Uterine smooth muscle cell (primary cell): ENCODE measurements at places on chromosomes 13 and 19. TPM values are rescaled to one million over a fixed set of nuclear protein-coding genes. Genes with fewer than 3 reads are reported as not detected.

Gene ZNF99
- total RNA-seq: under 0.01 TPM in 1 of 2 replicates, not detected in the other

Gene STOML3
- total RNA-seq: not detected in 2 replicates

Gene LILRB1
- total RNA-seq: not detected in 2 replicates

Gene METTL21C
- total RNA-seq: not detected in 2 replicates

Gene SLITRK1
- not detected in 2 replicates for total RNA-seq

Gene RABAC1
- total RNA-seq: 114 and 220 TPM in 2 replicates
